Stimulated activated CD8-positive, alpha-beta memory T cell treated with anti-CD3 and anti-CD28 coated beads, Interleukin-15, amount 100 ng/mL, for 24 hours (primary cell): ENCODE measurements at places on chromosomes 4 and X.

GRCh38 chr4:70533791-70534190 lies 15.4 kb downstream of the AMTN start:
- DNase-seq: no peak

- no peak for DNase-seq
Measured at GRCh38 chr4:182111586-182111985, 131.6 kb upstream of the TENM3 start.

- no peak for DNase-seq
Measured at GRCh38 chr4:2006367-2006766, 2.4 kb downstream of the NELFA start.

DNA sequence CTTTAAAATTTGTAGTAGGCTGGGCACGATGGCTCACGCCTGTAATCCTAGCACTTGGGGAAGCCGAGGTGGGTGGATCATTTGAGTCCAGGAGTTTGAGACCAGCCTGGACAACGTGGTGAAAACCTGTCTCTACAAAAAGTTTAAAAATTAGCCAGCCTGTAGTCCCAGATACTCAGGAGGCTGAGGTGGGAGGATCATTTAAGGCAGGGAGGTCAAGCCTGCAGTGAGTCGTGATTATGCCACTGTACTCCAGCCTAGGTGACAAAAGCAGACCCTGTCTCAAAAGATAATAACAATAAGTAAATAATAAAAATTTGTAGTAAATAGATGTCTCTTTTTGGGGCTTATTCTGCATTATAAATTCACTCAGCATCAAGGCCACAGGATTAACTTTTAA lies 118.5 kb downstream of the IRF2 start:
- DNase-seq: no peak

DNA sequence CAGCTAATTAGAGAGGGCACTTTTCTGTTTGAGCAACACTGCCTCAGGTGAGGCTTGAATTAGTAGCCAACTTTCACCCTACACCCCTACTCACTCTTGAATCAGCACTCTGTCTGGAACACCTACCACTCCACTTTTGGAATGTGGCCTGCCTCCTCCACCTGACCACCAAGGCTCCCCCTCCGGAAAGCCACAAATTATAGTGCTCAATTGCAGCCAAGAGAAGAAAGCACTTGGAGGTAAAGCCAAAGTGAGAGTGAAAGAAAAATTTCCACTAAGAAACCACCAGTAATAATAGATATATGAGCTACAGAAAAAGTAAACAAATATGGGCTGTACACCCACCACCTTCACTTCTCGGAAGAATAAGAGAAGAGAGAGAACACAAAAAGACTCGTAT lies 41.1 kb downstream of the PPP3CA start:
- no peak for DNase-seq

- DNase-seq: no peak
Measured at GRCh38 chrX:12007881-12008280, 130.4 kb upstream of the FRMPD4 start.

DNA sequence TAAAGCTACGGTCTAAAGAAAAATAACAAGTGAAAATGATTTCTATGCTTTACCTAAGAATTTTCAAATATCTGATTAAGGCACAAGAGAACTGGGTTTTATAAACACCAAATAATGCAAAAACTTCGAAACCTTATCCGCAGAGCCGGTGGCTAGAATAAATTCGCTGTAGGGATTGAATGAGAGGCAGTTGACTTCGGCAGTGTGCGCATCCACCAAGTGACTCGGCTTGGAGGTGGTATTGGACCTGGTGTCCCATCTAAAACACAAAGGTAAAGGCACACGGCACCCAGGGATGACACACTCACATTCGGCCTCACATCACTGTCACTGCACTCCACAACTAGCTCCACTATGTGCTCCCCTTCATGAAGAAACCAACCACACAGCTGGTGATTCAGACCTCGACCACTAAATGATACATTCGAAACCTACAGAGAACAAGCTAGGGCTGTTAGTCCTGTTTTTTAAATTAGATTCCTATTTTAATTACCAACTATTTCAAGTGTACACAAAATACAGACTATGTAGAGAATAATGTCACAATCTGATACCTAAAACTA lies 17.5 kb downstream of the RBBP7 start:
- no peak for DNase-seq
